Fibroblast of skin of scalp (primary cell): ENCODE measurements at places on chromosomes 7 and 10.

DNA sequence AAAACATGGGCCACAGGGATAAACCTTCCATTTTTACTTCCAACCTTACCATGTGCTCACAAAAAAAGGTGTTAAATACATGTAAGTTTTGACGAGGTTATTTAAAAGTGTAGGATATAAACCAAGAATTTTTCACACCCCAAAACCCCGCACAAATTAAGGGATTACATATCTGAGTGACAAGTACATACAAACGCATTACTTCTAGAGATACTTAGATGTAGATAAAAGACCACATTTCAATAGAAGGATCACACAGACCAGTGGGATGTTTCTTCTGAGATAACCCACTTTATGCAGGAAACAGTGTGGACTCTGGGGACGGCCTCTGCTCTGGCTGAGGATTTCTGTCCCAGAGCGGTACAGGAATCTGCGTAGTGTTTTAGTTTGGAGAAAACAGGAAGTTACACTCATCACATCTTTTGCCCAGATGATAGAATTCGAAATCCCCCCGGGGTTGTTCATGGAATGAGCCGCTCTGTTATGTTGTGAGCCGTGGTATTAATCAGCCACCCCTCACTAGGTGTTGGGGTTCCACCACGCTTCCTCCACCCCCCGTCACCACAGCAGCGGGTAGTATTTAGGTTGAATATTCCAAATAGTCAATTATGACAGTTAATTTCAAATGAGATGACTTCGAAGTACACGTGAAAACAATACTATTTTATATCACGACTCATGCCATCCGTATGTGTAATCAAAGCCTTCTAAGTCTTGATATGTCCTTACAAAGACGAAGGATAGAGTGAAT, 1.3 kb upstream of the CUL1 start:
- DNase-seq, result peak; percentile 66

- peak; percentile 43 for DNase-seq
Observed at GRCh38 chr10:70232155-70232858, 922 bp downstream of the PPA1 start.

DNA sequence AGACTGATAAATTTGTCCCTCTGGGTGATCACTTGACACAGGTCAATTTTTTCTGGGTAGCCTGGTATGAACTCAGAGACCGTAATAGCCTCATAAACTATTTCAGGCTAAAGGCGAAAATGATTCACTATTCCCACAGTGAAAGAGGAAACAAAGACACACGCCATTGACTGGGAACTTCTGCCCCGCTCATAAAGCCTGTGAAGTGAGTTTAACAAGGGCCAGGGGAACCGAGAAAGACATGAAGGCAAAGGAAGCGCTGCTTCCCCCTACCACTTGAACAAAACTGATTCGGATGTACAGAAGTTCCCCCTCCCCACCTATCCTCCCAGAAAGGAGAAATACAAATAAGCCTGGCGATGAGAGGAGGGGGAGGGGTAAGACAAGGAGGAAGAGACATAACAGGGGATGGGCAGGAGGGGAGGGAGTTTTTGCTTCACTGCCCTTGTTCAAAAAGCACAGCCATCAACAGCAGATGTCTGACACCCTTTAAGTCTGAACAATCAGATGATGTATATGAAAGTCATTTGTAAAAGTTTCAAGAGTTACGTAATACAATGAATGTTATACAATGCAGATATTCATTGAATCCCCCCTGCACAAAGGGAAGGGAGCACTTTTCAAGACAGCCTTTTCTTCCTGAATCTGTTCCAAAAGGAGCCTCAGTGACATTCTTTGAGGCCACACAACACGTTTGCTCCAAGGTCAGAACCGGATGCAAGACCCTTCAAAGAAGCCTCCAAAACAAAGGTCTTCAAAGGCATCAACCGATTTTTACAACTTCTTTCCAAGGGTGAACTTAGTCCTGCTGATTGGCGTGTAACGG, 734 bp downstream of the ABCB4 start:
- DNase-seq, result peak; percentile 63

DNA sequence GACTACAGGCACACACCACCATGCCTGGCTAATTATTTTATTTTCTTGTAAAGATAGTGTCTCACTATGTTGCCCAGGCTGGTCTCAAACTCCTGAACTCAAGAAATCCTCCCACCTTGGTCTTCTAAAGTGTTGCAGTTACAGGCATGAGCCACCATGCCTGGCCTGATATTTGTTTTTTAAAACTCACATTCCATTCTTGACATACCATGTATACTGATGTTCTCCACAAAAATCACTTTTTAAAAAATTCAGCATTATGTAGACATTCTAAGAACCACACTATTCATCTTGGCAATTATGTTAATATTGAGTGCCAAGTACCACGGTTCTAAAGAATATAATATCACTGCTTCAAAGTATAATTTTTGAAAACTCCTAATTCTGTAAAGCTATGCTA, 43.5 kb downstream of the IDE start:
- peak; percentile 65 for DNase-seq

GRCh38 chr7:124808206-124808605, 42.6 kb upstream of the GPR37 start:
- DNase-seq, result no peak
